NCI-H446 (cell line): ENCODE measurements at places on chromosomes 7 and 10.

DNA sequence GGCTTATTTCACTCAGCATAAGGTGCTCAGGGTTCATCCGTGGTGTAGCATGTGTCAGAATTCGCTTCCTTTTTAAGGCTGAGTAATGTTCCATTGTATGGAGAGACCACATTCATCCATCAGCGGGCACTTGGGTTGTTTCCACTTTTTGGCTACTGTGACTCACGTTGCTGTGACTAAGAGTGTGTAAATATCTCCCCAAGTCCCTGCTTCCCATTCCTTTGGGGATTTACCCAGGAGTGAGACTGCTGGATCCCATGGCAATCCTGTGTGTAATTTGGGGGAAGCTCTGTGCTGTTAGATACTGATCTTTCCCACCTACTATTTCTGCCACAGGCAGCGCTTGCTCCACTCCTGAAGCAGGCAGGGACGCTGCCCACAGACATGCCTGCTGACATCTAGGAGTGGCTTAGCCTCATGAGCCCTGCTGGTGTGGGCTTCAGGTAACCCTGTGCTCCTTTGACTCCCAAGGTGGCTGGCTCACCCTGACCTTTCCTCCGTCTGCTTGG, 346.0 kb downstream of the FRMD4A start:
- DNase-seq: no peak

GRCh38 chr7:50729962-50730361, 52.7 kb downstream of the GRB10 start:
- DNase-seq: no peak

DNA sequence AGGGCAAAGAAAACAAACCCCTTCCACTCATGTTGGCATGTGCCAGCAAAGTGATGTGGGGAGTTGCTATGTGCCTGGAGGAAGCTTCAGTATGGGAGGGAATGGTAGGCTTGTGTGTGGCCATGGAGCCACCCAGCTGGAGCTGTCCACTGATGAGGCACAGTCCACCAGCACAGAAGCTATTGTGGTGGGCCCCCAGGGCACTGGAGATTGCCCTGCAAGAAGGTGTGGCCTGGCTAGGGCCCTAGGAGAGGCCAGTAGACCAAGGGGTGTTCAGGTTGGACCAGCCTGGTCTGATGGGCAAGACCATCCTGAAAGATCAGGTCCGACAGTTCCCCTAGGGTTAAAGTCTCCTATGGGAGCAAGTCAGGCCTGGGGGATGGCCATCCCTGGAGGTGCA, 22.1 kb upstream of the KEL start:
- DNase-seq: no peak

DNA sequence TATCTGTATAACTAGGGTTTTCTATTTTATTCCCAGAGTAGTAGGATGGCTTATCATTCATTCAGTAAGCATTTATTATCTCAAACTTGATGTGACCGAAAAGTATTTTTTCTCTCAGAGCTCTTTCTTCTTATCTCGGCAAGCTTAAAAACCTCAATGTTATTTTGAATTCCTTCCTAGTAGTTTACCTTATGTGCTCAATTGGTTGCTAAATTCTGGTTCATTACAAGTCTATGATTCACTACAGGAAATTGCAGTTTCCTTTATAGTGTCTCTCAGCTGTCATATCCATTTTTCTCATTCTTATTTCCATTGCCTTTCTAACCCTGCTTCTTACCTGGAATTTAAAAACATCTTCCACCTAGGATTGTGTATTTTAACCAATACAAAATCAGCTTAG, 12.6 kb upstream of the ICA1 start:
- DNase-seq: no peak

DNA sequence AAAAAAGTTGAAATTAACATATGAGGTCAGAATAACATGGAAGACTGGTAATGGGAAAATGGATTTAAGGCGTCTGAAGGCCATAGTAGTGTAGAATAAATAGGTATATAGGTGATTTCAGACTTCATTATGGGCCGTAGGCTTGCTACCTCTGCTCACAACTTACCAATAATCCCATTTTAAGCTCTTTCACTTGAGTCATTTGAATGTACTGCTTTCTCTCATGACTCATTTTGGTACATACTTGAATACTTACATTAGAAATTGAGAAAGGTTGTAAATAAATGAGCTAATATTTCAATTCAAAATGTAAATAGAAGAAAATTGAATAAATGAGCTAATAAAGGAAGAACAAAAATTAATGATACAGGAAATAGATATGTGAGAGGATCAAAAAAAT, 42.2 kb upstream of the NEUROD6 start:
- no peak for DNase-seq

DNA sequence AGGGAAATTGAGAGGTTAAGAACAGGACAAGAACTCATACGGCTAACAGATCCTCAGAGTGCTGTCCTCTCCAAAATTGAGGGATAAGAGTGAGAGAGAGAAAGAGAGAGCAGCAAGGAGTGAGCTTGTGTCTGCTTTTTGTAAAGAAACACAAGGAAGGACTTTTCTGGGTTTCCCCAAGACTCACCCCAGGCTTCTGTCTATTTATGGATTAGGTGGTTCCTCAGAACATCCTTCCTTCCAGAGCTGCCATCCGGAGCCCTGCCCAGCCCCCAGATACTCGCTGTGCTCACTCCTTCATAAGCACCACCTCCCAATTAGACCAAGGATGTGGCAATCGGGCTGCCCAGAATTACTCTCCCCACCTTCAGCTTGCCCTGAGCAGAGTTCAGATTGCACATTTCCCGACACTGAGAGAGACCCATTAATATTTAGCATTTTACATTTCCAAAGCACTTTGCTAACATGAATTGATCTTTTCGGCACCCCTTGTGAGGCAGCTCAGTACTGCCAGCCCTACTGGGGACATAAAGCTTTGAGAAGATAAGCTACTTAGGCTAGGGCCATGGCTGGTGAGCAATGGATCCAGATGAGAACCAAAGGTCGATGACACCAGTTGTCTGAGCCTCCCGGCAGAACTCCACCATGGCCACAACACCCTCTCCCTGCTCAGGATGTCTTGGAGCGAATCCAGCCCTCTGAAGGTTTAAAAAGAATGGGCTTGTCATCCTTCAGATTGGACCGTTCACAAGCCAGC, 19.2 kb upstream of the R3HCC1L start:
- no peak for DNase-seq

DNA sequence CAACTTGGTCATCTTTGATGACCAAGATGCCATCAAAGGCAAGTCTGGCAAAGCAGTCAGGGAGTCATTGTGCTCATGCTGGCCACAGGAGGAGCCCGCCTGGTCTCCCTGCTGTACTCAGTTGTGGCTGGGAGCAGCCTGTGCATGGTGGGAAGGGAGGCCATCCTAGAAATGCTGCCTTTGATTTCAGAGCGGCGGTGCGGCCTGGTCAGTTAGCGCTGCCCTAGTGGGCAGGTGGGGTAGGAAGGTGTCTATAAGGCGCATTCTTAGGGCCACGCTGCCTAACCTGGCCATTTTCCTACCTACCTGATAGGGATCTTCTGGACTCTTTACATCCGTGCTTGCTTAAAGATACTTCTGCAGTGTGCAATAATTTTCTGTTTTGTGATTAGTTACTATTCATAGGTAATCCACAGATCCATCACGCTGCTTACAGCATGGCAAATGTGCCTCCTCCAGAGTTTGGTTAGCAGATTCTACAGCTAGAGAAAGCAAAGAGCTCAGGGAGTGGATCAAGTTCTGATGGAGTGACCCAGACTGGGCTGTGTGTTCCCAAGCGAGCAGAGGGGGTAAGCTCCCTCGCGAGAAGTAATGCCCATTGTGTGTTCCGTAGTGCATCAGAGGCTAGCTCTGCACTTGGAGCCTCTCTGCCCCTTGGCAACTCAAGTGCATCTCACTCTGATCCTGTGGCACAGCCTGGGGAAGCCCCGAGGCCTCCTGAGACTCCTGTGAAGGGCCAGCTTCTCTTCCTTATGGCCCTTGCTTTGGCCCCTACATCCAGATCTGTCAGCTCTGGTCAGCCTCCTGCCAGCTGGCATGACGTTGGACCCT, 970.1 kb upstream of the ZNF722 start:
- DNase-seq: no peak

GRCh38 chr7:98470485-98471240, 69.8 kb upstream of the BAIAP2L1 start:
- no peak for DNase-seq

- no peak for DNase-seq
Measured at GRCh38 chr10:96420228-96421009, 61.6 kb upstream of the OPALIN start.

- no peak for DNase-seq
Measured at GRCh38 chr7:157480371-157481050, 143.7 kb downstream of the DNAJB6 start.

GRCh38 chr10:12729885-12730284, 271.6 kb downstream of the CCDC3 start:
- DNase-seq: no peak

- DNase-seq: no peak
Measured at GRCh38 chr10:1687623-1688150, 49.6 kb downstream of the ADARB2 start.

- DNase-seq: no peak
Measured at GRCh38 chr10:131742500-131742951, 158.3 kb upstream of the PPP2R2D start.

- DNase-seq: no peak
Measured at GRCh38 chr10:124181656-124182055, 88.3 kb upstream of the CHST15 start.

GRCh38 chr10:93576888-93577287, 10.4 kb downstream of the FFAR4 start:
- no peak for DNase-seq

DNA sequence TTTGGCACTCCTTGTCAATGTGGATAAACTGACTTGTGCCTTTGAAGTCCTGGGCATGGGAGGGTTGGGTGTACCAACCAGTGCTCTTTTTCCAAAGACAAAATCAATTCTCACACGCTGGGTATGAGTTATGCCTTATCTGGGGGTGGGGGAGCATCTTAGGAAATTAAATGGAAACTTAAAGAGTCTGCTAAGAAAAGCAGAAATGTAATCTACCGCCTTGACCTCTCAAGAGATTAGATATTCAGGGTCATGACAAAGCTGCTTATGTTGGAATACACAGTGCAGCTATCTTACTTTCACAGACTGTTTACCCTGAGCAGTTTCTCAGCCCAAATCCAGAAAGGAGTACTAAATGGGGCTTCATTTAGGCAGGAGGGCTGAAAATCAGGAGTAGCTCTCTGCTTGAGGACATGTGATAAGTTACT, 2.6 kb downstream of the MEST start:
- DNase-seq: no peak

GRCh38 chr7:146117576-146117975, 975 bp downstream of the CNTNAP2 start:
- no peak for DNase-seq

- no peak for DNase-seq
Measured at GRCh38 chr7:41956705-41957104, 253.8 kb upstream of the INHBA start.

DNA sequence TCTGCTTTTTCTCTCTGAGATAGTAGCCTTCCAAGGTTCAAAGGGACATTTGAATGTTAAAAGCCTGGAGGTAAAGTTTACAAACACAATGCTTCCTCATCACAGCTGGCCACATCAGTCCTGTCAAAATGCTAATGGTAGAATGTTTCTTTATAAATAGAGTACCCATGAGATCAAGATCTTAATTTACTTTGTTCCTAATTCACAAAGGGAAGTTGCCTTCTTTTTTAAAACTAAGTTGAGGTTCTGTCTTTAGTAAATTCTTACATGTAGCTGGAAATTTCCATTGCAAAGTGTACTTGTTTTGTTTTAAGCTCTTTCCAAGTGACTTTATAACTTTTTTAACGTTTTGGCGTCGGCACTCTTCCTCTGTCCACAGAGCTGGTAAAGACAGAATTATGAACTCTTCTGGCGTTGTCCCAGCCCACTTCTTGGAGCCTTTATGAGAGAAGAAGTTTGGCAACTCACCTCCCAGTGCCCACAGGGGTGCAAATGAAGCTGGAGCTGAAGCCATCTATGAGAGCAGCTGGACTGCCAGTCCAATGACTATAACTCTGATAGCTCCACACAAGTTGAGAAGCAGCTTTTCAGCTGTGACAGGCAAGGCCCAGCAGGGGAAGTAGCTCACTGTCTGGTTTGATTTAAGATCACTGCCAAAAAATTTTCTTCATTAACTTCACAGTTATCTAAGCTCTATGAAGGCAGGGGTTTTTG, 23.3 kb downstream of the FZD1 start:
- DNase-seq: peak; percentile 41

DNA sequence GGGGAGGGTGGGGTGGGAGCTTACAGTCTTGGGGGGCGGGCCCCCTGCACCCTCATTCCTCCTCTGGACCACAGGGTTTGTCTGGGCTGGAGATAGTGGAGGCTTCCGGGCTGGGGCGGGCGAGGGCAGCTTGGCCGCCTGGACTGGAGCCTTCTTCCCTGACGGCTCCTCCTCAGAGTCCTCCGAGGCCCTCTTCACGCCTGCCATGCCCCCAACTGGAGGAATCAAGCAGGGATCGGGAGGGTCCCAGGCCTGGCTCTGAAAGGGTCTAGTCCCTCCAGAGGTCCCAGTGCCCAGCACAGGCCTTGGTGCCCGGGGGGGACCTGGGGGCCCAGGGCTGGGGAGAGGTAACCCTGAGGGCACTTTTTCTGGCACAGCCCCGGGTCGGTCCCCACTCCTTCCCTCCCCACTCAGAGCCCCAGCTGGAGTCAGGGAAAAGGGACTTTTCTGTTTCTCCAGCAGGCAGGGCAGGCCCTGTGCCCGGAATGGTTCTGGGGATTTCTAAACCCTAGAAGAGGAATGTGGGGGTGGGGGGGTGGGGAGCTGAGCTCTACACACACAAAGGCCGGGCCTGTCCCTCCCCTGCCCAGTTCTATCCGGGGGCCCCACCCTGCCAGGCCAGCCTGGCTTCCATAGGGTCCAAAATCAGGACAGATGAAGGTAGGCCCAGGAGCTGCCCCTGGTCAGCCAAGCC, 11.6 kb downstream of the MICALL2 start:
- no peak for DNase-seq

- no peak for DNase-seq
Measured at GRCh38 chr7:157676001-157676400, 339.2 kb downstream of the DNAJB6 start.

DNA sequence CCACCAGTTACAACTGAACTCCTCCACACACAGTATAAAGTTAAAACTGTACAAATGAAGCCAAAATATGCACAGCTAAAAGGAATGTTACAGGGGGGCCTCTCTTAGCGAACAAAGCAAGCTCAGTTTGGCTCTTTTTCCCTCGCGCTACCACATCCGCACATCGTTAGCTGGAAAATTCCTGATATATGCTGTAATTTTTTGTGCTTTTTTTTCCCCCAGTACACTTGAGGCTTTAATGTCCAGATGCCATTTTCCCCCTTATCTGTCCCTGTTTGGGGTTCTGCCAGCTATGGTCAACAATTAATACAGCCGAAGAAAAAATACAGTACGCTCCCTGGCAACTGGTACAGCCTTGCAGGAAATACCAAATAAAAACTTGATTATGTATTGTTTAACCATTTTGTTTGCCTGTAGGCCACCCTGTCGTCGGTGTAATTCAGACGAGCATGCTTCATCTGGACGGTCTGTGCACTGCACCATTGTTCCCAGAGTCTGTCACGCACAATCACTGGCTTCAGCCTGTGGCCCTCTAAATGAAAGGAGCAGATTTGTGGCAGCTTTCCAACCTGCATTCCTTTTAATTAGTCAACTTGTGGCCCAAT, 108.1 kb upstream of the FAM133B start:
- DNase-seq: no peak

- DNase-seq: no peak
Measured at GRCh38 chr7:668139-668931, 58.2 kb upstream of the DNAAF5 start.
